ENCODE measurements at places on chromosomes 7 and 10. TPM values are rescaled to one million over a fixed set of nuclear protein-coding genes. Genes with fewer than 3 reads are reported as not detected.

ZPBP gene
- not detected for total RNA-seq

FKBP9 gene
- total RNA-seq = 87.8 TPM

UFSP1 gene
- 3.4 TPM for total RNA-seq

RELN gene
- 4.4 TPM for total RNA-seq

MUC12 gene
- total RNA-seq = 357 TPM

USP6NL gene
- 14.6 TPM for total RNA-seq

ASB15 gene
- not detected for total RNA-seq

CYP17A1 gene
- total RNA-seq = not detected

PRKAR2B gene
- 4.6 TPM for total RNA-seq

GNB2 gene
- 257 TPM for total RNA-seq

PLAU gene
- 10.3 TPM for total RNA-seq

LFNG gene
- 95.0 TPM for total RNA-seq

All from mucosa of descending colon (tissue), 3 donors.